Activated CD4-positive, CD25-positive, alpha-beta regulatory T cell treated with anti-CD3 and anti-CD28 coated beads, Interleukin-2, amount 50 U/mL, for 72 hours (primary cell): ENCODE measurements at places on chromosomes 1 and 21.

DNA sequence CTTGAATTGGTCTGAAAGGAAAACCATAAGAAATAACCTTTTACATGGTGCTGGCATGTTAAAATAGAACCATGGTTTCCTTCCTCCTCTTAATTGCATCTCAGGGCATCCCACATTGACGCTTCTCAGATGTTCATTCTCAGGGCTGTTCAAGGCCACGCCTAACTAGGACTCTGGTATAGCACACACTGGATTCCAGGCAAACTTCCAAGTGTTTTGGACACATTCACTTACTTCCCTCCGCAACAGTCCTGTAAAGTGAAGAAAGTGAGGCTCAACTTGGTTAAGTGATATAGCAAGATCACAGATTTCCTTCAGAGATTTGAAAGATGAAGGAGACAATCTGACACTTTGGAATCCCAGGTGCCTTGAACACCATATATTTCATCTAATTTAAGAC lies 244.8 kb downstream of the DUSP10 start:
- no peak for DNase-seq

- no peak for DNase-seq
These were observed 13.3 kb downstream of the SLC66A1 start for GRCh38 chr1:19325368-19325957.

DNA sequence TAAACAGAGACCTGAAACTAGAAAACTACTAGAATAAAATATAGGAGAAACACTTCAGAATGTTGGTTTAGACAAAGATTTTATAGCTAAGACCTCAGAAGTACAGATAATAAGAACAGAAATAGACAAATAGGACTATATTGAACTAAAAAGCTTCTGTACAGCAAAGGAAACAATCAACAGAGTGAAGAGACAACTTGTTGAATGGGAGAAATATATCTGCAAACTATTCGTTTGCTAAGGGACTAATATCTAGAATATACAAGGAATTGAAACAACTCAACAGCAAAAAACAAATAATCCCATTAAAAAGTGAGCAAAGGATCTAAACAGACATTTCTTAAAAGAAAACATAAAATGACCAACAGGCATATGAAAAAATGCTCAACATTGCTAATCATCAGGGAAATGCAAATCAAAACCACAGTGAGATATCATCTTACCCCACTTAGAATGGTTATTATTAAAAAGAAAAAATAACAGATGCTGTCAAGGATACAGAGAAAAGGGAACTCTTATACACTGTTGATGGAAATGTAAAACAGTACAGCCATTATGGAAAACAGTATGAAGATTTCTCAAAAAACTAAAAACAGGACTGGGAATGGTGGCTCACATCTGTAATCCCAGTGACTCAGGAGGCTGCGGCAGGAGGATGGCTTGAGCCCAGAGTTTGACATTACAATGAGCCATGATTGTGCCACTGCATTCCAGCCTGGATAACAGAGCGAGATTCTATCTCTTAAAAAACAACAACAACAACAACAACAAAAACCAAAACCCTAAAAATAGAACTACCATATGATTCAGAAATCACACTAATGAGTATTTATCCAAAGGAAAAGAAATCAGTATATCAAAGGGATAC lies 37.3 kb upstream of the ZSWIM5 start:
- DNase-seq: no peak

DNA sequence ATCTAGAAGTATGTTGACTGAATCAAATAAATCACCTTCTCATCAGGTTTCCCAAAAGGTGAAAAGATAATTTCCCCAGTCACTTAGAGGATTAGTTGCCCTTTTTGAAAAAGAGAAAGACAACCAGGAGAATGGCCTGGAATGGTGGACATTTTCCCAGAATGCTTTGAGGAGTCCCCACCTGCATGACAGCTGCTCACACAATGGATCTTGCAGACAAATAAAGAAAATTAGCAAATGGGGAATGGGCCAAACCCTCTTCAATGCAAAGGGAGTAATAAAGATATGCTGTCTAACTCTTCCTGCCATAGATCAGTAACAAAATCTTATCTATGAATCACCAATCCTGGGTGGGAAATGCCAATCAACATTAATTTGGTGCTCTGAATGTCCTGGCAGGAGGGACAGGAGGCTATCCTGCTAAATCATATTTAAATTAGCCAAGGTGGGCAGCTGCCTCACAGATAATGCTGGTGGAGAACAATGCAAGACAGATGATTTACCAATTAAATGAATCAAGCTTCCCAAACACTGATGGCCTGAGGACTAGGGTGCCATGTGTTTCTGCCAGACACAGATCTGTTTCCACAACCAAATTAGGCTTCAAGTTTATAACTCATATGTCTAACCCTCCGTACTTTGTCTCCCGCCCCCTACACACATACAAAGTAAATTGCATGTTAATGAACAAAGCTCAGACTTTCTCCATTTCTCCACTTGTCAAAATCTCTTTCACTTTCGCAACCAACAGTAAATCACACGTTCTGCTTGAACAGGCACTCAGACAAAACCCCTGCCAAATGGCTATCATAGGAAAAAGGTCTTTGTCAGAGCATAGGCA lies 488.0 kb upstream of the PLXNA2 start:
- no peak for DNase-seq
